ENCODE measurements at places on chromosomes 1 and 21.

DNA sequence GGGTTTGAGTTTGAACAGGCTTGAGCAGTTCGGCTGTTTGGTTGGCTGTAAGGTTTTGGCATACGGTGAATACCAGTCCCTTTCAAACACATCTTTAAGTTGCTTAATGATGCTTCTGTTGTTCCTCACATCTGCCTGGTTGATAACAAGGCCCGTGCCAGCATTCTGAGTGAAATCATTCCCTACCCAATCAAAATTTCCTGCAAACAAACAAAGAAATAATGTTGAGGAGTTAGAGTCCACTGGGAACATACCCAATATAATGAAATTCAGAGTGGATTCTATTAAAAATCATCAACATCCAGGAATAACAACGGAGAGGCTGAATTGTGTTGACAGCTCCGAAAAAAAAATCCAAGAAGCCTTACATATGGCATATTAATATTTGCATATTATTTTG is 91.0 kb upstream of the MAP1LC3C start:
- no peak for DNase-seq

DNA sequence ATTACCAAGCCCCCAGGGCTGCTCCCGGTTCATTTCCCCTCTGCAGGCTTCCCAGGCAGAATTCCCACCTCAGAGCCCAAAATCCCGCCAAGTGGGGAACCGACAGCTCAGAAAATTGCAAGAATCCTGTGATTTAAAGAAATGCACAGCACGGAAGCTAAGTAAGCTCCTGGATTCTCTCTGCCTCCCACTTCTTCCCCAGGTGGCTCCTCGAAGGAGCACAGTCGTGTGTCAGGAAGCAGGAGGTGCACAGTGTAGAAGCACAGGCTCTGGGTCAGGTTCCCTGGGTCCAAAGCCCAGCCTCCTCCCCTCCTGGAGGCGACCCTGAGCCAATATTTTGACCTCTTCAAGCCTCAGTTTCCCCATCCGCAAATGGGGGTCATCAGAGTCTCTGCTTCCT is 74.7 kb downstream of the FBXO2 start:
- DNase-seq = no peak

DNA sequence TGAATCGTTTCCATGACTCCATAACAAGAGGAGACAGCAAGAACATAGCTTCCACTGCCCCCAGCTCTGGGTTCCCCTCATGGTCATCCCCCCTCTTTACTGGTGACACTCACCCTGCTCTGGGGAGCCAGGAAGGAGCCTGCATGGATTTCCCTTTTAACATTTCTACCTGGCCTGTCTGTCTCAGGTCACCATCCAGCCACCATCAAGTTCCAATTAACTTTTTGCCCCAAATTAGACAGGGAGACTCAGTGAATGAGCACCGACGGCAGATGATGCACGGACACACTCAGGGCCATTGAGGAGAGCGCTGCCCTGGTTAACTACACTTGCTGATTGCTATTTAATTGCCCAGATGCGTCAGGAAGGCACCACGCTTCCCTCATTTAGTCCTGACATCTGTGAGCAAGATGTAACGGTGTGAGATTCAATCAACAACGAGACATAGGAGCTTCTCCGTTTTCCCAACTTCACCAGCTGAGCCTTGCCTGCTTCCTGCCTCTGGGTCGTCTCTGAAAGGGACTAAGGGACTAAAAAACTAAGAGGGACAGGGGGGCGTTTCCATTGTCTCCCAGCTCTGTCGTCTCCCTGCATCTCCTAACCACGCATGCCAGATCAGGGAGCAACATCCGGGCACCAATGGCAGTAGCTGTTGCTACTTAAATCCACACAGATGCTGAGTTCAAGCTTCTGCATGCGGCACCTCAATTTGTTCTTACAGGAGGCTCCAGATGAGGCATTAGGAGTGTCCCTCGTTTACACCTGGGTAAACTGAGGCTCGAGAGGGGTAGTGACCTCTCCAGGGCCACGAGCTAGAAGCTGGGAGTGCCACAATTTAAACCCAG is 426.7 kb downstream of the NPHP4 start:
- no peak for DNase-seq

DNA sequence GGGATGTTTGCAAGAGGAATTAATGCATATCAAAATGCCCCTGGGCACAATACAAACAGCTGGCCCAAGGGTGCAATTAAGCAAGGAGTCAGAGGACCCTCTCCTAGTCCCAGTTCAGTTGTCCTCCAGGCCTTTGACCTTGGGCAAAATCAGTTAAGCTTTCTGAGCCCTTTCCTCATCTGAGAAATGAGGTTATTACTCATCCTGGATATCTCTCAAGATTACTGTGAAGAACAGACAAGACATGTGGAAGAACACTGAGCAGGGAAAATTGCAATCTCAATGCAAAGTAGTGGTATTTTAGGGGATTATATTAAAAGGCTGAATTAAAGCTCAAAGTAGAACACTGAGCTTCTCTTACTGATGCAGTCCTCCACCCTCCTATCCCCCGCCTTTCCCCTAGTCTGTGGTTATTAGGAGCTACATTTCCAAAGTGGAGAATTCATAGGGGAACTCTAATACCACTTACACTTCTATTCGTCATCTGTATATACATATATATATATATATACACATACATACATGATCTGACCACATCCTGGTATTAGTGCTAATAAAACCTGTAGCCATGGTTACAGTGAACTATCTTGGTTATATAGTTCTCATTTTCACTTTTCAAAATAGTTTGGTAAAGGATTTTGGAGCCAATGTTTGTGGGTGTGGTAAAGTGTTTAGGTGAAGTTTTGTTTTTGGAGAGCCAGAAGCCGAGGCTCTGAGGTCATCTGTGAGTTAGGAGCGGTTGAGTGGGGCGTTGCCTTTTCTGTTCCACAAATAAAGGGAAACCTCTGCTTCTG is 18.1 kb downstream of the KIAA0040 start:
- DNase-seq = no peak

DNA sequence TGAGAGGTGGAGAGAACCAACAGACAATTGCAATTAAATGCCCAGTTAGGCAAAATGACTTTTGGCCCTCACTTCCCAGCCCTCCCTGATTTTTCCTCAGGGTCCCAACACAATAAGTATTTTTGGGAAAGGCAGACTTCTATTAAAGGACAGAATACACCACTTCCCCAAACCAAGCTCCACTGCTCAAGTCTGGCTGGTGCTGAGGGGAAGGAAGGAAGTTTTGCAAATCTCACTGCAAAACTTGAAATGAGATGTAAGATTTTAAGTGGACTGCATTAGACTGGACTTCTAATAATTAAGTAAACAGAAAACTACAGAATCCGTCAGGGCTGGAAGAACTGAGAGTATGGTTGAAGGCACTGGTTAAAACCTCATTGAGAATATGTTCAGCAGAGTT is 32.2 kb upstream of the CD1D start:
- no peak for DNase-seq

DNA sequence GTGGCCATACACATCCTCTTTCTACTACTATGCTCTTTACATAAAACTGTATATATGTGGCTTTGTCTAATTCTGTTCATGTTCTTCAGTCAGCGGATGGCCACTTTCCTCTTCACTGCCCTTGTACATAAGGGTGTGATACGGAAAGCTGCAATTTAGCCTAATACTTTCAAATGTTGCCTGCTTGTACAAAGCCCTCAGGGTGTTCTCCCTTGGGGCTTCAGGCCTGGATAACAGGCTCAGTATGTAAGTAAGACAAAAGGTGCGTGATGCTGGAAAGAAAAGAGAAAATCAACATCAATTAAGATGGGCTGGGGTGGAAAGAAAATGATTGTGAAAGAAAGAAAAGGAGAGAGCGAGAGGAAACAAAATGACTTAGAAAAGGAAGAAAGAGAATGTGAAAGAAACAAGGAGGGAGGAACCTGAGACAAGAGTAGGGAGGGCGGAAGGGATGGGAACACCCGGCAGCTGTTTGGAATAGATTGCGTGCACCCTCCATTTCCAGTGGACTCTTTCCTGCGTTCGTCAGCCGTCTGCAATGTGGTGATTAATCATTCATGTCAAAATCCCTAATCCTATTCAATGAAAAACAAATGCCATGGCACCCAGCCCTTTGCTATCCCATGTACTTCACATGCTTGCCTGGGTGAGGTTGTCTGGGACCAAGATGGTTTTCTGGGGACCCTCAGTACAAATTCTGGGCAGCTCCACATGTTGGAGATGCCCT is 553.6 kb downstream of the NUF2 start:
- DNase-seq = no peak

DNA sequence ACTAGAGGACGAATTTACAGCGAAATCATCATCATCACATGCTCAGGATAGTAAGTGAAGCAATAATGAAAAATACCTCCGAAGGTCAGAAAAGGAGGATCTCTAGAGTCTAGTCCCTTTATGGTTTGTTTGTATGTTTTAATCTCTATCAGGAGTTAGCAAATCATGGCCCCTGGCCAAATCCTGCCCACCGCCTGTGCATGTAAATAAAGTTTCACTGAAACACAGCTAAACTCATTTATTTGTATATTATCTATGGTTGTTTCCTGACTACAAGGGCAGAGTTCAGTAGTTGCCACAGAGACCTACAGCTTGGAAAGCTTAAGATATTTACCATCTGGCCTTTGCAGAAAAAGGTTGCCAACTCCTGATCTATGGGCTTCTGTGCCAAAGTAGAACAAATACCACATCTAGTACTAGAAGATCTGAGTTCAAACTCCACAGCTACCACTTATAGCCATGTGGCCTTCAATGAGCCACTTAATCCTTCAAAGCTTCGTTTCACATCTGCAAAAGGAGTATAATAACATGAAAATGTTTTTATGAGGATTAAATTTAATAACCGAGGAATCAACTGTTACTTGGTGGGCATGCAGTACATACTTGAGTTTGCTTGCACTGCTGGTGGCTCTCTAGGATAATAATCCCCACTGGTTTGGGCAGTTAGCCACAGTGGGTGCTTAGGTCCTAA is 94.0 kb upstream of the KIF26B start:
- no peak for DNase-seq

GRCh38 chr21:44758141-44758561 is 43.5 kb downstream of the UBE2G2 start:
- DNase-seq = no peak

DNA sequence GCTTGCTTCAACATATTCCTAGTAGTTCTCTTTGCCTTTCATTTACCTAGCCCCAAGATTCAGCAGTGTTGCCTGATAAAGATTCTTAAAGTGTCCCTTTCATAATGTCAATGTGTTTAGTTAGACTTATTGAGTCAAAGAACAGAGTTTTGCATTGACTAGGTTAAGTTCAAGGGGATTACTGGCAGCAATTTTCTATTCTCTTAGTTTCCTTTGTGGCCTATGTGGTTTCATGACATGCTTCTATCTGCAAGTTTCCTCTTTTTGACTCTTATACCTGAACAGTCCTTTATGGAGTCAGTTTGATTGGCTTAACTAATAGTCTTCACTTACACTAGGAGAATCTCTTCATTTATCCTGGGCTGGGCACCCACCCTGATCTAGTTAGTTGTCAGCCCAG is 151.3 kb downstream of the ADGRL4 start:
- no peak for DNase-seq

DNA sequence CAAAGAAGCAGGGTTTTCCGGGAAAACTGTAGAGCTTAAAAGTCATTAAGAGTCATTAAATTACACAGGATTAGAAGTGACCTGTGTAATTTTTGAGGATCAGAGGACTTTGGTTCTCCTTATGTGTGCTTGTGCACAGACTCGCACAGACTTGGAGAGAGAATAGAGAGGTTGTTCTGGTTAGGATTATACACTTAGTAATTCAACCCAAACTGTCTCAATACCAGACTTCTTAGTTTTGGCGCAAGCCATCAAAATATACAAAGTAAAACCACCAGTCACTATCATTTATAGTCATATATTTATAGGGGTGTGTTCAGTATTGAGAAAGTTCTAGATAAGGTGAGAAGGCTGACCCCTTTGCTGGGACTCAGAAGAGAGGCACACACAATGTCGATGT is 112.3 kb downstream of the HLX start:
- DNase-seq = no peak

DNA sequence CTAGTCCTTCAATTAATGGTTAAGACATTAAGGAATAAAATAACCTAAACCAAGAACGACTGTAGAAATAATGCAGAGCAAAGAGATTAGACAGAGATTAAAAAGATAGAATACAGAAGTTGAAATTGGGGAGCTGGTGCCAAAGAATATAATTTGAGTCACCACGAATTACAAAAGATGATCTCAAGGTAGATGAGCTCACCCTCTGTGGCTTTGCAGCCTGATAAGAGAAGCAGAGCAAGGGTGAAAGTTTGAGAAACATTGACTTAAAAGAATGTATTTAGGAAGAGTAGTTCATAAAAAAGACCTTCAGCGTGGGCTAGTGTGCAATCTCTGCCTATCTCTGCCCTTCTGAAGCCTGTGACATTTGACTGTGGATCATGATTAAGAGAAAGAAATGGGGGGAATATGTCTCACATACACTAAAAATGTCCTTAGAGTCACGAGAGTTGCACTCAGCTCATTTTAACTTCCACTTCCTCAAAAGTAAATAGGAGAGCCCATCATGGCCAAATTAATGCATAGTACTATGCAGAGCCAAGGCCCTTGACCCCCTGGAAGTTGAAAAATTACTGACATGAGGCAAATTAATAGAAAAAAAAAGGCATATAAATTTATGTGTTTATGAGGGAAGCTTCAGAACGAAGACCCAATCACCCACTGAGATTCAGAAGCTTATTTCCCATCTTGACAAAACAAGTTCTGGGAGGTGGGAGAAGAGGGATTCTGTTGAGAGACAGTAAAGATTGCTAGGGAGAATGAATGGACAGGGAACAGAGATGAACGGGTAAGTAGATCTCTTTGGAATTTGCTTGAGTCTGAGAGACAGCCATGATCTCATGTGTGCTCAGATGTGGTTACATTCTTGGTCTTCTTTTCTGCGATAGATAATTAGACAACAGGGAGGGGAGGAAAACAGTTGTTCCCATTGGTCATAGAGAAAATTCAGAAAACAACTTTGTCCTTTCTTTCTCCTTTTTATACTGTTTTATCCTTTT is 395.4 kb upstream of the LRRC7 start:
- DNase-seq = no peak

DNA sequence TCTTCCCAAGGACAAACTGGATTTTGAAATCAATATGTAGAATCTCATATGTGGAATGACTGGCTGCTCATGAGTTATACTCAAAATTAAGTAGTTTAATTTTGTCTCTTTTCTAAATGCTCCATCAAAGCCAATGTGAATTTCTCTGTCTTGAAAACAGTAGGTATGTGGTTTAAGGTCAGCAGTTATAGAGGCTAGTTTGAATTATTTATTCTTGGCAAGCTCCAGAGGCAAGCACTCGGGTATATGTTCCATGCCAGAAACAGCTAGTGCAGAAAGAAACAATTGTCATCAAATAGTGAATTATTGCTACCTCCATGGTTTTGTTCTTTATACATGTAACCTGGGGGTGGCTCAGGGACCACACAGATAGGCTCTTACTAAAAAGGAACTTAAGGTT is 63.5 kb downstream of the LRIG2 start:
- DNase-seq = no peak

- DNase-seq = no peak
Observed at GRCh38 chr1:27598902-27599528, 4.9 kb downstream of the AHDC1 start.
